ENCODE measurements at places on chromosomes 3 and 15.

- DNase-seq, result no peak
Measured at GRCh38 chr3:127682561-127682960, 9.8 kb downstream of the ABTB1 start.

DNA sequence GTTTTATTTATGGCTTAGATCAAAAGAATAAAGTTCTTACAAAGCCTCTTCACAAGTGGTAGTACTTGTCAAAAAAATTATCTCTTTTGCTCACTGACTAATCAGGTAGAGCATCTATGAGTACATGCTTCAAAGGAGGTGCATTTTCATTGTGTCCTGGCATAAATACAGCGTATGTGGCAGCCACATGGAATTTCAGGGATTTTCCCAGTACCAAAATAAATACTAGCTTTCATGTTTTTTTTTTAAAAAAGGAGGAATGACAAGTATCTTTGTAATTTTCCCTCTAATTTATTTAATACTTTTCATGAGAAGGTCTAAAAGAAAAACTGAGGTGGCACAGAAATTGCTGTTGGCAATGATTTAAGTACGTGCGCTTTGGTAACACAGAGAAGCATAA, 597.8 kb upstream of the ALCAM start:
- DNase-seq, result no peak

DNA sequence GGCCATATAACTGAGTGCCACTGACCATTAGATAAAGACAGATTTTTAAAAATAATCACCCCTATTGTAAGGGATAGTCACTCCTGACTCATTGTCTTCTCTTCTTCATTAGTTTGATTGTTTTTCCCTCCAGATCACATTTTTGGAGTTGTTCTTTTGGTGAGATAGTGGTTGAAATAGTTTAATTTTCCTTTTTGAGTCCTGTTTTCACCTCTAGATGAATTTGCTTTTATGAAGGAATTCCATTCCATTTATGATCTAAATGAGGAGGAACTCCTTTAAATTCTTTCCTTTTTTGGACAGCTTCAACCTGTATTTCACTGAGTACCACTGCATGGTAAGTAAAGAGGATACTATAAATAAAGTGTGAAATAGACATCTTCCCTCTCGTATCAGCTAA, 112.4 kb downstream of the GREM1 start:
- DNase-seq, result no peak

DNA sequence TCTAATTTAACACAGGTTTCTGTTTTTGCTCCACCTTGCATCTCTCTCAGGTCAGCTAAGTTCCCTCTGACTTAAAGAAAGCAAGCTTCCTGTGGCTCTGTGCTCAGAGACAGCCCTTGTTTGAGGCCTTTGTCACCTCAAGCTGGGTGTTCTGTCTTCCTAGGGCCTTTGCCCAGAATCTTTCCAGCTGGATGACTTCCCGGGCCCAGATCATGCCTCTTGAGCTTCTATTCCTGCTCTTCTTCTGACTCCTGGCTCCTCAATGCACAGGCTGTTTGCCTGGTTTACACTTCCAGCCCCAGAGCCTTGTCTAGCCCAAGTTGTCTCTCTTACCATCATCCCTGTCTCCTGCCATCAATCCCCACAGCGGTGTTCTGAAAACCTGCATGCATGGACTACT, 300.6 kb downstream of the VPS13C start:
- no peak for DNase-seq

- DNase-seq, result no peak
Measured at GRCh38 chr15:59657635-59658125, 365 bp upstream of the GTF2A2 start.

GRCh38 chr3:119918992-119919933, 137.4 kb downstream of the NR1I2 start:
- no peak for DNase-seq

GRCh38 chr15:73687351-73687750, 3.2 kb downstream of the CD276 start:
- DNase-seq, result no peak

DNA sequence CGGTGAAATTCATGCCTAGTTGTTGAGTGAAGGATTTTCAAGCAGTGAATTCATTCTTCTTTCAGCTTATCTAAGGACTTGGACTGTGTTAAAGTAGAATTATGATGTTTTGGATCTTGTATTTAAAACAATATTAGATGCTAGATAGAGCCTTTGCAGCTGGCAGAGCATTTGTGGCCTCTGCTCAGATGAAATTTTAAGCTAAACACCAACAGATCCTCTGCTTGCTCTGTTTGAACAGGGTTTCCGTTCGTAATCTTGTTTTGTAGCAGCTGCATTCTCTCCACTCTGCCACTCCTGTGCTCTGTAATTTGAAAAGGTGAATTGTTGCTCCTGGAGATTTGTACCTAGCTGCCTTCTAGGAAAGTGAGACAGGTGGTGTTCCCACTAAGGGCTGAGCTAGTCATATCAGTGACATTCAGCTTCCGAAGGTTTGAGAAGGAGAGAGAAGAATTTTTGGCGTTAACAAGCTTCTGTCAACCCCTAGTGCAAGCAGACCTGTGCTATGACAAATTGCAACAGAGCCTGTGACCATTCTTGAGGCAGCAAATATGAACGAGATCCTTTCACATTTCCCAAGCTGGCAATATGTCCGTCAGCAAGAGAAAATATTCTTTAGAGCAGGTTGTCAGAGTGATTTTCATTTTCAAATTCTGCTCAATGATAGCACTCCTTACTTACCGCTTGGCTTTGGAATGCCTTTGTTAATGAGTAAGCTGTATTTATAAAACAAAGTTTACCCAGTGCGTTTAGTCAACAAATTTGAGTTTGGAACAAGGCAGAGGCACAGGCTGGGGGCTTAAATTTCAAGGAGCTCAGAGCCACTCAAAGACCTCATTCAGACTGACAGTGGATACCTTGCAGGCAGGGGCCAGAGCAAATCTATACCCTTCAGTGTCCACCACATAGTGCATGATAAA, 5.3 kb downstream of the CHST2 start:
- DNase-seq, result peak; percentile 31

- DNase-seq, result no peak
Measured at GRCh38 chr3:139647866-139648435, 29.8 kb downstream of the NMNAT3 start.

DNA sequence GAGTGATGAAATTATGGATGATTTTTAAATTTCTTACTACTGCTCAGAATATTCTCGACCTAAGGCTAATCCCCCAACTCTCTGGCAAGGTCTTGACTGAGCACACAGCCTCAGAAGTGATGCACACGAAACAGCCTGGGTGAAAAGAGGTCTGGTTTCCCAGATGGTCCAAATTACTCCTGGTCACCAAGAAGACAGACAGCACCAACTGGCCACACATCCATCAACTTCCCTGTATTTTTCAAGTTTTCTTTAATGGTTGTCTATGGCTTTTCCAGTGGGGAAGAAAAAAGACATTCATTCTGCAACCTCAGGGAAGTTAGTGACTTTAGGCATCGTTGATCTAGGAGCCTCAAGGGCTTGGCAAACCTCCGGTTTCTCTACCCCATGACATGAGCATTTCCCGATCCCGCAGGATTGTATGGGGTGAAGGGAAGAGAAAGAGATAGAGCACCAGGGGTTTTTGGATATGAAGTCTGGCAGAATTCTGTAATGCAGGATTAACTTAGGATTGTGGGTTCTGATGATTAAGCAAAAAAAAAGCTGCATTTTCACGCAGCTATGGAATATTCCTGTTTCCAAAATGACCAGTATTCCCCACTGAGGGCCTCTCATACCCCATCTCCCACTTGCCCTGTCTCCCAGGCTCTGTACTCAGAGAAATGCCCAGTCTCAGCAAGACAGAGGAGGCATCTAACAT, 62.2 kb downstream of the UMPS start:
- DNase-seq, result no peak

DNA sequence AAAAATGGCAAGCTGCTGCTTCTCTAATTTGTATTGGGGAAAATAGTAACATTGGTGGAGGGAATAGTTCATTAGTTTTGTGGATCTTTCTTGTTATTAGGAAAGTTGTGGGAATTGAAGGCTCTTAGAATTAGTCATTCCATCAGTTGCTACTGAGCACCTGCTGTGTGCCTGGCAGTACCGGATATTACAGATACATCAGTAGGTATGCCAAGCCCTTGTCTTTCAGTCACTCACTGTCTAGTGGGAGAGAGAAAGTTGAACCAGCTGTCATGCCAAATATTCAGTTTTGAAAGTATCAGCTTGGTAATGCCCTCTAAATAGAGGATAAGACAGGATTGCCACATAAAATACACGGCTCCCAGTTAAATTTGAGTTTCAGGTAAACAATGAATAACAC, 32.5 kb downstream of the IGSF10 start:
- DNase-seq, result no peak

DNA sequence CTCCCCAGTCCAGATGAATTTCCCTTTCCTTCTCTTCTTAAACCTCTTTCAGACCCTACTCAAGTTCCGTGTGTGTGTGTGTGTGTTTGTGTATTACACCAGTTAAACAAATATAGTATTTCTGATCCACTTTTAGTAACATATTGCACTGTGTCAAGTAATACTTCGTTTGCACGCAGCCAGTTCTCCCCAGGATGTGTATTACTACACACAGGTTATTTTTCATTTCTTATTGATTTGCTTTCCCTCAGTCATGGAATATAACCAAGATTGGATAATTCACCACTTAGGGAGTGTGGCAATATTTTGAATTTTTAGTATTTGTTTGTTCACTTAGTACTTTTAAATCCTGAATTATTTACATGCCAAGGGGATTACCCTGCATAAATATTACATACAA, 667.0 kb downstream of the NR2F2 start:
- DNase-seq, result no peak

GRCh38 chr15:48533982-48534381, 111.5 kb downstream of the FBN1 start:
- DNase-seq, result no peak

GRCh38 chr15:43255376-43255775, 11.4 kb downstream of the TGM5 start:
- no peak for DNase-seq

- DNase-seq, result no peak
Measured at GRCh38 chr15:59691194-59691805, 2.2 kb upstream of the BNIP2 start.

DNA sequence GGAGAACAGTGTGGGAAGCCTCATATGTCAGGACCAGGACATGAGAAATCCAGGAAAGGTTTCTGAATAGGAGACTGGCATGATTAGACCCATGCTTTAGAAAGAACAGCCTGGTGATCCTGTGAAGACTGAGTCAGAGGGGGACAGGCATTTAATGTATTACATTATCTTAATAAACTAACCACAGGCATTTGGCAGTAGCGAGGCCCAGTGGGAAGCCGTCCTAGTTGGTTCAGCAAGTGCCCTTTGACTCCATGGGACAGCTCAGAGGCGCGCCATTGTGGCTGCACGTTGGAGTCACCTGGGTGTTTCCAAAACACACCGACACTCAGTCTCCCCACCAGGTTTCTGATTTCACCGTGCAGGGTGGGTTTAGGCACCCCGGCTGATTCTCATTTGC, 90.5 kb upstream of the DGKG start:
- DNase-seq, result no peak

DNA sequence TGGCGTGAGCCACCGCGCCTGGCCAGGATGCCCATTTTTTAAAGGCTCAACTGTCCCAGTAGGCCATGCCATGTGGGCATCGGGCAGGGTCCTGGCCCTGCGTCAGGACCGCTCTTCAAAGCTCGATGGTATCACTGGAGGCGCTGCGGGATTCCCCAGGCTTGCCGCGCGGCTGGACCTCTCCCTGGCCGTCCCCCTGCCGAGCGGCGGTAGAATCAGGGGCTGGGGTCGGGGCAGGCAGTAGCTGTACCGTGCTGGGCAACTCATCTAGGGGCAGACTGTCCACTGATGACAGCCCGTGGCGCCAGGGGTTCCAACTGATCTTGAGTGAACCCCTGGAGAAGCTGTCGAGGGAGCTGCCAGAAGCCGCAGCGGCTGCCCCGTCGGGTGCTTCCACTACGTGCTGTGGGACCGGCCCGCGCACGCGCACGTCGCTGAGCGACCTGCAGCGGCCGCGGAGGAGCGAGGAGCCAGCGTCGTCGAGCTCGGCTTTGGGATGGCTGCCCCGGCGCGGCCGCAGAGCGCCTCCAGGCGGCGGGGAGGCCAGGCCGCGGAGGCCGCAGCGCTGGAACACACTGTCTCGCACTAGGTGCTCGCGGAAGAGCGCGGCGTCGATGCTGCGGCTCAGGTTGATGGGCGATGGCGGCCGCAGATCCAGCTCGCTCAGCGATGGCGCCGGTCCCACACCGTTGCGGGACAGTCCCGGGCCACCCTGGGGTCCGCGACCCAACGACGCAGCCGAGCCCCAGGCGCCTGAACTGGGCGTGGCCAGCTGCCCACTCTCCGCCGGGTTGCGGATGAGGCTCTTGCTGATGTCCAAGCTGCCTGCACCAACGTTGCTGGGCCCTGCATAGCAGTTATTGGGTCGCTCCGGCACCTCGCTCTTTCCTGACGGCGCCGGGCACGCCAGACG, 5.8 kb downstream of the PRRT3 start:
- peak; percentile 90 for DNase-seq

Data from right kidney (tissue), 9 donors.